Activated T-helper 2 cell treated with anti-CD3 and anti-CD28 coated beads, Interferon-gamma antibody, Interleukin-2, Interleukin-4, amounts not matched to agents 10 μg/mL and 5 μg/mL and 100 μg/mL, durations not matched to agents 14 hours and 24 hours and 36 hours (primary cell): ENCODE measurements at places on chromosomes 1 and 21. TPM values are rescaled to one million over a fixed set of nuclear protein-coding genes. Genes with fewer than 3 reads are reported as not detected.

DNA sequence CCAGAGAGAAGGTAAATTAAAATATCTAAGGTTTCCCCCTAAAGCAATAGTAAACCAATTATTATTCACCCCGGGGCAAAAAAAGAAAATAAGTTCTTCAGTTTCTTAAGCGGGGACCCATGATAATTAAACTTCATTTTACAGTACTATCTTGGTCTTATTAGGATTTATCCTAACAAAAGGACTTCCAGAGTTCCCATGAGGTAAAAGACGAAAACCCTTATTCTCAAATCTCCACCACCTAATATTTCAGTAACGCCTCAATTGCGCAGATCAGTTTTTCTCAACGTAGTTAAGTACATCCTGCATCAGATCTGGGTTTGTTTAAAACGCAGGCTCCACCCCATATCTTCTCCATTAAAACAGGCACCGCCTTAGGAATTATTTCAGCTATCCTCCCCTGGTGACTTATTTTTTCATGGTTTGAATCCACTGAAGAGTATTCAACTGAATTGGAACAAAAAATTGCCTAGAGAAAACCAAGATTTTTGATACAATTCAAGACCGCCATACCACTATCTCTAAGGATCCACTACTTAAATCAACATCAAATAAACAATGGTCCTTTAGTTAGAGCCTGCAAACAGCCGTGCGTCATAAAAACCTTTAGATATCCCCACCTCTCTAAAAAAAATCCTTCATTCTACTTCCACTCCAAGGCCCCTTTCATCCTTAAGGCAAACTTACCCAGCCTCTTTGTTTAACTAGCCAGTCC is 1.7 kb downstream of the MCL1 start:
- no peak for DNase-seq

DNA sequence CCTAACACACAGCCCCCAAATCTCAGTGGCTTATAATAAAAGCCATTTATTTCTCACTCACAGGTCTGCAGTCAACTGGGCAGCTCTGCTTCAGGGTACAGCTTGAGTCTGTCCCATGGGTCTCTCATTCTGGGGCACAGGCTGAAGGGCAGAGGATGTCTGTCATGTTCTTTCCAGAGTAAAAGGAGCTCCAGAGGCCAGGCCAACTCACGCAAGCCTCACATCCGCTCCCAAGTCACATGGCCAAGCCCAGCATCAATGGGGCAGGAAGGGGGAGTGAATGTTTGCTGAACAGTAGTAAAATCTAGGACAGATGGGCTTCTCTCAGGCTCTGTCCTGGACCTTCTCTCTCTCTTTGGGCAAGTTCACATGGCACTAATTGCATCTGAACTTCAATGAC is 7.1 kb upstream of the SSBP3 start:
- DNase-seq, result no peak

DNA sequence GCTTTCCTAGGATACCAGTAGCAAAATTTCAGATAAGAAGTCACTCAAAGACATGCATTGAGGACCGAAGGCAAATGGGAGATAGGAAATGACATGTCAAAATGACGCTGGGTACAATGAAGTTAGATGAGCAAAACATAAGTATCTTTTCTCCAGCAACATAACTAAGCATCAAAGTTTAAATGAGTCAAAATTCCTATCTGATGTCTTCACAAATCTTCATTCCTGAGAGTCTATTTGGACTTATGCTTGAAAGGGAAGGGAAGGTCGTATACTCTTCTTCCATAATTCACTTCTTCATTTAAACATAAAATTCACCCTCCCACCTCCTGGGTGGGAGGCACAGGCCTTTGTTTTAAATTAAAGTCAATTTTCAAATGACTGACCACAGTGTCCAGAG is 4.1 kb upstream of the TMEM81 start:
- DNase-seq, result no peak

Gene S100A7
- total RNA-seq, result not detected in 2 replicates

GRCh38 chr21:42973309-42973990 is 912 bp upstream of the PKNOX1 start:
- DNase-seq, result no peak

Gene TNFRSF9
- 112 and 115 TPM in 2 replicates for total RNA-seq

Gene MARK1
- not detected in 2 replicates for total RNA-seq

DNA sequence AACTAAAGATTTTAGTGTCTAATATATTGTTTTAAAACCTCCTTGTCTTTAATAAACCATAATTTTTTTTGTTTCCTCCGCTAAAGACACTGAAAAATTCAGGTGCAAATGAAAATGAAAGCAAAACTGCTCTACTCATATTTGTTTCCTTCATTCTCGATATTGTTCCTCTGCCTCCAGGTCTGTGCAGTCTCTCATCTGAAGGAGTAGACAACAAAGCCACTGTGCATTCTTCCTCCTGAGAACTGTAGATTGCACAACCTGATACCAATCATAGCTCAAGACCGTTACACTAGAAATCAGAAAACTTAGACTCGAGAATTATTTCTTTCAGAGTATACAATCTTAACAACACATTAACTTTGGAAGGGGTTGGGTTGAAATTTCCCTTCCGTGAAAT is 373.1 kb upstream of the CXADR start:
- no peak for DNase-seq

GRCh38 chr1:161491472-161491871 is 13.8 kb upstream of the FCGR2A start:
- DNase-seq, result no peak

DNA sequence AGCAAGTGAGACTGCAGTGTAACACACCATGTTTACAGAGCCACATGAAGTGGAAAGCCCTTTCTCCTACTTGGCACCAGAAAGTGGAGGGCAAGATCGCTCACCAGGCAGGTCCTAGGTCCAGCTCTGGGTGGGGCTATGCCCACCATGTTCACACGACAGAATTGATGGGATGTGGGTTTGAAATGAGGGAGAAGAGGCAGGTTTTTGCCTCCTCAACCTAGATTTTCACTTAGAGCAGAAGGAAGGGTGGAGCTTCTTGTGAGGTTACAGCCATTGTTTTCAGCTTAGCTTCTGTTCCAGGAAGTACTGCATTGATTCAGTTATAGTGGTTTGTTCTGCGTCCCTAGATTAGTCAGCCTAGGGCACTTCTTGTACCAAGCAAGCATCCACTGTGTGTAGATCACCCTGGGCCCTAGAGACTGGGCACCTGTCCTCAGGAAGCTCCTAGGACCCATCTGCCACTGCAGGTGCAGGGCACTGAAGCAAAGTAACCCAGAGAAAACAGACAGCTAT is 2.3 kb downstream of the CD53 start:
- peak; percentile 52 for DNase-seq

- no peak for DNase-seq
These were observed at the start of gene COL18A1 for GRCh38 chr21:45404730-45405270. COL18A1 (plus strand) TSS chr21:45405165; CDS start chr21:45405231, 66 bp downstream.

Gene VANGL2
- not detected in 2 replicates for total RNA-seq

- DNase-seq, result no peak
These were observed 20.5 kb downstream of the NCF2 start for GRCh38 chr1:183569801-183570200.

- DNase-seq, result no peak
These were observed 204.1 kb downstream of the FMN2 start for GRCh38 chr1:240295811-240296210.

DNA sequence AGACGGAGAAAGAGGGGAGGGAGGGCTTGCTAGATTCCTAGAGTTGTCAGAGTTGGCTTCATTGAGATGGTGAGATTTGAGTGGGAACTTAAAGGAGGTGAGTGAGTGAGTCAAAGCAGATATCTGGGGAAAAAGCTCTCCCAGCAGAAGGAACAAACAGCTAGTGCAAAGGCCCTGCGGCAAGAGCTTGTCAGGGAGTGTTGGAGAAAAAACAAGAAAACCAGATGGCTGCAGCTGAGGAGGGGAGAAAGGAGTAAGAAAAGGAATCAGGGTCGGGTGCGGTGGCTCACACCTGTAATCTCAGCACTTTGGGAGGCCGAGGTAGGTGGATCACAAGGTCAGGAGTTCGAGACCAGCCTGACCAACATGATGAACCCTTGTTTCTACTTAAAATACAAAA is 40.3 kb upstream of the SPOCD1 start:
- DNase-seq, result no peak

DNA sequence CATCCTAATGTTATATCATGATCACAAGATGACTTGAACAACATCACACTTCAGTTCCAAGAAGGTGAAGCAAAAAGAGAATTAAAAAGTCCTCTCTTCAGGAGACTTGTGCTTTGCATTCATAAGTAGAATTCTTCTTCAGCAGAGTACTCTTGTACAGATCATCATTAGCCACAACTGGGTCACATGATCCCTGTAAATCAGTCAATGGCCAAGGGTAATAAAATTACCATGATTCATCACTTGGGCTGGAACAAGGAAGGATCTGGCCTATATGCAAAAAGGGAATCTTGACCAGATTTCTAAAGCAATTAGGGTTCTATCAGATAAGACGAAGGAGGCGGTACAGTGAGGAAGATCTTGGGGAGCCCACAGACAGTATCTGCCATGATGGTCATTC is 458.0 kb upstream of the DEPDC1 start:
- DNase-seq, result no peak

Gene S100A7A
- total RNA-seq, result not detected in 2 replicates

DNA sequence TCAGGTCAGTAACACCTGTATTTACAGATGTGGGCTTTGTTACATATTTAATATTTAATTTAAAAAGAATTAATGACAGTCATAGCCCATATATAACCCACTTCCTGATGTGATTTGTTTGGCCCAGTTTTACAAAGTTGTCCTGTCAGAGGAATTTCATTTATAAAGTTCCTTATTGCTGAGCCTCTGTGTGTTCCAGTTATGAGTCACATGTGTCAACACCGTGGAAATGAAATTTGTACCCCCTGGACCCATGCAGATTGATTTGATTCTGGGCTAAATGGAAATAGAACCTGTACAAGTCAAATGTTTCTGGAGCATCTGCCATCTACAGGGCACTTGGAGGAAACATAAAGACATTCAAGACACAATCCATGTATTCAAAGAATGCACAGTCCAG is 149.2 kb downstream of the CACNA1E start:
- DNase-seq, result no peak
